Transverse colon (tissue), 4 donors: ENCODE measurements at places on chromosomes 11 and 22. TPM values are rescaled to one million over a fixed set of nuclear protein-coding genes. Genes with fewer than 3 reads are reported as not detected.

- DNase-seq: no peak
These were observed 68.4 kb downstream of the TRAF6 start for GRCh38 chr11:36441610-36442208.

GRCh38 chr22:32985899-32986765, 72.0 kb downstream of the SYN3 start:
- peak; percentile 67 for DNase-seq

DNA sequence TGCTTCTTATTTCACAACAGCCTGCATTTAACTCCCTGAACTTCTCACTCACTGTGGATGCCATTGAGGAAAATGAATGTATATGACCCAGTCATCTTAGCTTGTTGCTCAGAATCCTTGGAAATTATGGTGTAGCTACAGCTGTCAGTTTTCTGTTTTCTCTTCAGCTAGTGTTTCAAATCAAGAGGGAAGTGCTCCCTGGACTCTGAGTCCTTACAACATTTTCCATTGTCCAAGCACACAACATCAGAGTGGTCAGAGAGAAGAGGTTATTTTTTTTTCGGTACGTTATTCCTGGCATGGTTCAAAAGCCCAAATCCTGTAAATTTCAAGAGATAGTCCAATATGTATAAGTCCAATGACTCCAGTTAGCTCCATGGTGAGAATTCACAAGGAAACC, 23.6 kb downstream of the MS4A6A start:
- DNase-seq: no peak

DNA sequence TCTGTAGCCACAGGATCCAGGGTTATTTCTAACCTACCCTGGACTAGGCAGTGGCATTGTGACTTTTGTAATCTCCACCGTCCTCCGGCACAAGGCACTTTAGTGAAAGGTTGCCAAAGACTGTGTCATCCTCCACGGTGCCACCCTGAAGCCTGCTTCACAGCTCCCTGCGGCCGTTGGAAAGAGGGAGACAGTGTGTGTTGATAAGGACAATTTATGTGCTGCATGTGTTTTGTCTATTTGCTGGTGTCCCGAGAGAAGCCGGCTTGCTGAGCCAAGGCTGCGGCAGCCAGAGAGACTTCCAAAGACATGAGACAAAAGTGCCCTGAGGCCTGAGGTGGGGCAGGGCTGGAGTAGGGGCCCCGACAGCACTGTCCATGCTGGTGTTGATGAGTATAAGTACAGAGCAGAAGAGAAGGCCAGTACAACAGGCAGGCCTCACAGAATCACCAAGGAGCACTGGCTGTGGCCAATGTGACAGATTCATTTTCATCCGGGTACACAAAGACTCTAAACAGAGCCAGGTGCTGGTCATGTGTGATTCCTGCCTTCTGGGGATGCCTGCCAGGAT, 40.9 kb downstream of the GALNT18 start:
- DNase-seq: no peak

DNA sequence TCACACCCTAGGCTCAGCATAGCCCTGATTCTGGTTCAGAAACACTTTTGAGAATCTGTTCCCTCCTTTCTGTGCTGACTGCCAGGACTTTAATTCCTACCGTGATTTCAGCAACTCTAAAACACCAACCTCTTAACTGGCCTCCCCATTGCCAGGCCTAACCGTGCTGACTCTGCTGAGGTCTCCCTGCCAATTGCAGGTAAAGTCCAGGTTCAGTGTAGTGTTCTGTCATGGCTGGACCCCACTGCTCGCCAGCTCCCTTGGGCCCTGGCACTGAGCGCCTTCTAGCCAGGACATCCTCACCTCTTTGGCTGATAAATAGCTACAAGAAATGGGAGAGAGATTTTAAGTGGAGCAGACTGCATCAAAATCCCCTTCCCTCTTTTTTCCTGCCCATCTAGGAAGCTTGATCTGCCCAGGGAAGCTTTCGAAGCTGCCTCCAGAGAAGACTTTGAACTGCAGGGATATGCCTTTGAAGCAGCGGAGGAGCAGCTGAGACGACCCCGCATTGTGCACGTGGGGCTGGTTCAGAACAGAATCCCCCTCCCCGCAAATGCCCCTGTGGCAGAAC, 4.7 kb downstream of the UPB1 start:
- DNase-seq: no peak

DNA sequence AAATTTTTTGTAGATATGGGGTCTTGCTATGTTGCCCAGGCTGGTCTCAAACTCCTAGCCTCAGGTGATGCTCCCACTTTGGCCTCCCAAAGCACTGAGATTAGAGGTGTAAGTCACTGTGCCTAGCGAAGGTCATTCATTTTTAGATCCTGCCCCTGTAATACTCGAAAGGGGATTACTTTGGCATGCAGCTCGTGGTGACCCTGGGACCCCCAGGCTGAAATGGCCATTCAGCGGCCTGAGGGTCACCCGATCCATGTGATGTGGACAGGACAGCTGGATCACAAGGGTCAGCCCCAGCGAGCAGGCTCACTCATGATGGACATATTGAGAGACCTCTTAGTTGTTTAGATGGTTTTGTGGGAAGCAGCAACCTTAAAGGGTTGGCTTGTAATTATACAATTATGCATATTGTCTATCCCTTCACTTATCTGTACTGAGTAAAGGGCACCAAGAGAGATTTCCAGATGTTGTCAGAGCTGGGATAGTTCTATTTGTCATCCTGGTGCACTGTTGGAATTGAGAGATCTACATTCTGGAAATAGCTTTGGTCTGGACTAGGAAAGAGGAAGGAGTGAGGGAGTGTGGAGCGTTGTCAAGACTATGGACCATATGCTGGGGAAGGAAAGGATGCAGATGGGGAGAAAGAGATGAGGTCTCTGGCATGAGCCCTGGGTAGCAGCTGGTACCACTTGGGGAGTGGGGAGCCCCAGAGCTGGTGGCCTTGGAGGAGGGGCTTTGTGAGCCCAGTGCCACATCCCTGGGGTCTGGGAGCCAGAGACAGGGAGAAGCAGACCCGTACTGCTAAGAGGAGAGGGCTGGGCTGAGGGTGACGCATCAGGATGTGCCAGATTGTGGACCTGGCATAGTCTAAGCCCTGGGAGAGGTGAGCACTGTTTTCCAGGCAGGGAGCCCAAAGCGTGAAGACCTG, 15.5 kb downstream of the RHBDD3 start:
- DNase-seq: no peak

TRIM51 gene
- total RNA-seq: not detected

ME3 gene
- total RNA-seq: 91.8 TPM

ABCG4 gene
- total RNA-seq: not detected
